ENCODE measurements at places on chromosomes 7 and 10.

- peak; percentile 62 for DNase-seq
Measured at GRCh38 chr7:37901236-37901827, 15.3 kb downstream of the SFRP4 start.

GRCh38 chr7:23863209-23863787 is 153.3 kb downstream of the STK31 start:
- DNase-seq, result peak; percentile 22

DNA sequence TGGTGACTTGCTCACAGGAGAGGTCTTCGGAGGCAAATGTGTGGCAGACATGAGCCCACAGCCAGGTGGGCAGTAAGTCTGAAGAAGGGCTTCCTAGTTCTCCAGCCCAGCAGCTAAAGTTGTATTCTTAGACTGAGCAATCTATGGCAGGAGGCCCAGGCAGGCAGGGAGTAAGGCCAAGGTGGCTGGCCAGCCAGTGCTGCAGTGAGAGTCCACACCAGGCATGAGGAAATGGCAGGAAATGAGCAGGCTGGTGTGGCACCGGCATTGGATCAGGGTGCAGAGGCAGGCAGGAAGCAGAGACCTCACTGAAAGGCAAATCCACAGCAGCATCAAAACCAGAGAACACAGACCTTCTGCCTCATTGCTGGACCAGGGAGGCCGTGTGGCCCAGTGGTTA is 84.6 kb upstream of the PDE1C start:
- DNase-seq, result peak; percentile 50

- DNase-seq, result no peak
Measured at GRCh38 chr7:139068544-139069399, 32.9 kb upstream of the ZC3HAV1L start.

GRCh38 chr7:28957064-28957750 is 923 bp downstream of the TRIL start:
- DNase-seq, result no peak

DNA sequence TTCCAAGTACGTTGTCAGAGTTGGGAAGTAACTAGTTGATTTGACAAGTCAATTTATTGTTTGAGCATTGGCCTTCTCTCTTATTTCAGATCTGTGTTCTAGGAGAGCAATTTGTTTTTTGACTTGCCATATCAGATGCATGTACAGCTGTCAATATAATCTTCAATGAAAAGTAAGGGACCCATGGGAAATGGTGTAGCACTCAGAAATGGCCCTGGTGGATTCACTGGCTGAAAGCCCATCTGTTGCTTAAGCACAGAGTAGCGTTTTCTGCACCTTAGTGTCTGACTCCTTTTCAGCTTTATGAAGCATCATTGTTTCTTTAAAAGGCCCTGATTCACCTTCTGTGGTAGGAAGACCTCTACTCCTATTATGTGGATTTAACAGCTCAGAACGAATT is 10.2 kb downstream of the GARS1 start:
- DNase-seq, result no peak

GRCh38 chr10:99329554-99330346 is 594 bp downstream of the CNNM1 start:
- DNase-seq, result peak; percentile 26

- no peak for DNase-seq
Measured at GRCh38 chr7:78383096-78383880, 584.7 kb downstream of the PHTF2 start.

GRCh38 chr10:95397747-95398146 is 106.9 kb upstream of the PDLIM1 start:
- DNase-seq, result no peak

GRCh38 chr7:127317447-127317961 is 64.8 kb upstream of the GRM8 start:
- no peak for DNase-seq

GRCh38 chr10:87733081-87733480 is 73.4 kb downstream of the PAPSS2 start:
- no peak for DNase-seq

DNA sequence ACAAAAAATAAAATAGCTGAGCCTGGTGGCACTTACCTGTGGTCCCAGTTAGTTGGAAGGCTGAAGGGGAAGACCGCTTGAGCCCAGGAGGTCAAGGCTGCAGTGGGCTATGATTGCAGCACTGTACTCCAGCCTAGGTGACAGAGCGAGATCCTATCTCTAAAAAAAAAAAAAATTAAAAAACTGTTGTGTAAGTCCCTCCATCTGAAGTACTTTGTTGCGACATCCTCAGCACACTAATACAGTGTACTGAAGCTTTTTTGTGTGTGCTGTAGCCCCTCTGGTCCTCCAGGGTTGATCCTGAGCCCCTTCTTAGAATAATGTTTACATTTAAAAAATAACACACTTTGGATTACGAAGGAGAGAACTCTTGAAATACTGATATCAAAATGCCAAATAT is 71.3 kb downstream of the PFKFB3 start:
- DNase-seq, result no peak

DNA sequence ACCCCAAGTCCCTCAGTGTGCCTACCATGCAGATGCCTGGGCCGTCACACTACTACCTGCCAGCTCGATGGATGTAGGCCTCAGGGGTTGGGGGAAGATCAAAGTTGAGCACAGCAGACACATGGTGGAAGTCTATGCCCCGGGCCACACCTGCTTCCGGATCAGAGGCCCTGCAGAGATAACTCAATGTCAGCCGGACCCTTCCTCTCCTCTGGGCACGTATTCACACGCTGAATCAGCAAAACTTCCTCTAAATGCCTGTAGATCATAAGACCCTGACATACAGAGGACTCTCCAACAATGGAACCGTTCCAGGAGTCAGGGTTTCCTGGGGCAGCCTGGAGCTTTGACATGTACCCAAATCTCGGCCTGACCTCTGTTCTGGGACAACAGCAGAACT is 3.7 kb downstream of the DDX56 start:
- DNase-seq, result no peak

- peak; percentile 60 for DNase-seq
Measured at GRCh38 chr7:39453743-39454355, 112.4 kb upstream of the YAE1 start.

DNA sequence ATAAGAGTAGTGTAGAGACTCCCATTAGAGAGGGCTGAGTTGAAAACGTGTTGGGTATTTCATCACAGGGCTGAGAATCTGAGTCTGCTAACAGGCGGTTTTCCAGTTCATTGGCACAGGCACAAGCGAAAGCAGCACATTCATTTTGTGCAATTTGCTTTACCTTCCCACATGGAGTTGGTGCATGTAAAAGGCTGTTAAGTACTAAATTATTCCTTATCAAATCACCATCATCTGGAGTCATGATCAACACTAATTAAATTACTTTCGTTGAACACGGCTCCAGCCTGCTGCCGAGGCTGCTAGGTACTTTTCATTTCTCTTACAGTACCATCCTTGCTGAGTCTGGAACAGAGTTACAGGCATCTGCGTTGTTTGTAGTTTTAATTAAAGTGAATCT is 43.8 kb downstream of the ETV1 start:
- peak; percentile 41 for DNase-seq

DNA sequence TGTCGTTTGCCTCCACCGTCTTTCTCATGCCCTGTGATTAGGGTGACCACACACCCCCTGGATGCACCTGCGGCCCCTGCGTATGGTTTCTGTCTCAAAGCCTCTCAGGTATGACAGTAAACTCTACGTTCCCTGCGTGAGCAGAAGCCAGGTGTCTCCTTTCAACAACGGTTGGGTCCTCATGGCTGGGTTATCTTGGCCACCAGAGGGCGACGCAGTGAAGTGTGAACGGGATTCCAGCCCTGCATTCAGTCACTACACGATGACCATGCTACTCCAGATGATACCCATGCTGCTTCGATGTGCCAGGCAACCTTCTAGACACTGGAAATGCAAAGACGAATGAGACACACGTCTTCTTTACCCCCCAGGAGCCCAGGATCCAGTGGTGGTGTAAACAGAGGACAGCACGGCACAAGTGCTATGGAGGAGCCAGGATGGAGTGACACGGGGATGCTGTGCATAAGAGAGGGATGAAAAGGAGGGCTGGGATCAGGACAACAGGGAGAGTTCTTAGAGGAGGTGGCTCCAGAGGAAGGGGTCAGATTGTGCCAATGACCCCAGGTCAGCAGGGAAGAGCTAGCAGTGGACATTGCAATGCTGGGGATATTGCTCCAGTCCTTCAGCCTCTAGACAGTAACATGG is 228.1 kb upstream of the PFKP start:
- peak; percentile 57 for DNase-seq

- DNase-seq, result no peak
Measured at GRCh38 chr10:126207313-126207771, 180.9 kb downstream of the ADAM12 start.

DNA sequence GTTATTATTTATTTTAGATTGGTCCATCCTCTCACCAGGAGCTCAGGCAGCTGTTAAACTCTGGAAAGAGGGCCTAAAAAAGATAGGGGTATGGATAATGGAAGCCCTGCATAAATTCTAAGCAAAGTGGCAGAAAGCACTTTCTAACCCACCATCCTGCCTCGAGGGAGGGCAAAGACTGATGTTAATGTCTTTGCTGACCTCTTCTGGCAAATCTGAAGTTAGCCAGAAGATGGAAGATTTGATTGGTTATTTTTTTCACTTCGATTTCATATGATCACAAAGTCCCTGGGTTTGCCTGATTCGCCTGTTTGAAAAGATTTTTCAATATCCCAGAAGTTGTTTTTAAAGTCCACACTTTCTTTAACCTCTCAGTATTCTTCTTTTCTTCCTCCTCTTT is 24.8 kb downstream of the OR9A2 start:
- DNase-seq, result peak; percentile 22

DNA sequence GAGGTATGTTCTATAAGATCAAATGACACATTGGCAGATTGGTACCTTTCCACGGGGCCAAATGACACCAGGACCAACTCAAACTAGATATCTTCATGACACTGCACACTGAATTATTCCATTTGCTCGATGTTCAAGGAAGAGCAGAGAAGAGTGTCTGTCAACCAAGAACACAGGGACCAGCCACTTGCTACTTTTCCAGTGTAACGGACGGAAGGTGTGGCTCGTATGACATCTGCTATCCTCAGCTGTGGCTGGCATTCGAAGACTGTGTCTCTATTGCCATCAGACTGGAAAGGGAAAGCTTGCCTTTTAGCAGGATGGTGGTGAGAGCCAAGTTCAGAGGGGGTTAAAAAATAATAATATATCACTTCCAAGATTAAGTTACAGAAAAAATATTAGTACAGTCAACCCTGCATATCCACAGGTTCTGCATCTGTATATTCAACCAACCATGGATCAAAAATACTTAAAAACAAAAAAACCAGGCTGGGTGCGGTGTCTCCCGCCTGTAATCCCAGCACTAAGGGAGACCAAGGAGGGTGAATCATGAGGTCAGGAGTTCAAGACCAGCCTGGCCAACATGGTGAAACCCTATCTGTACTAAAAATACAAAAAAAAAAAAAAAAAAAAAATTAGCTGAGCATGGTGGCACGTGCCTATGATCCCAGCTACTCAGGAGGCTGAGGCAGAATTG is 237.1 kb downstream of the PRPF18 start:
- DNase-seq, result no peak

- DNase-seq, result no peak
Measured at GRCh38 chr10:71999360-72000072, 35.3 kb downstream of the CHST3 start.

- DNase-seq, result no peak
Measured at GRCh38 chr7:156842317-156842716, 50.7 kb downstream of the LMBR1 start.

DNA sequence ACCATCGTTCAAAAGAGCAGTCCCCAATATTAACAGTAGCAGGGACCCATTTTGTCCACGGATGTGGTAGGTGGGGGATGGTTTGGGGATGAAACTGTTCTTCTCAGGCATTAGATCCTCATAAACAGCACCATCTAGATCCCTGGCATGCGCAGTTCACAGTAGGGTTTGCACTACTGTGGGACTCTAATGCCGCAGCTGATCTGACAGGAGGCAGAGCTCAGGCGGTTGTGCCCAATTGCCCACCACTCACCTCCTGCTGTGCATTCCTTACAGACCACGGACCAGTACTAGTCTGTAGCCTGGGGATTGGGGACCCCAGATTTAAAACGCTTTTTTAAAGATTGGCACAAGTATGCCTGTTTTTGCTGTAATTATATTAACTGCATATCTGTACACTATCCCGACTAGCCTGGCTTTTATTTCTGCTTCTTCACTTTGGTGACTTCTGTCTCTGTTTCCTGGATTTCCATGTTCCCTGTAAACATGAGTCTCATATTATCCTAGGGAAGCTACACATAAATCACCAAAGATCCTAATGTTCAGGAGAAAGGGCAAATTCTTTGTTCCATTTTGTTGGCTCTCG is 163.3 kb upstream of the AKR1E2 start:
- DNase-seq, result peak; percentile 82

- DNase-seq, result no peak
Measured at GRCh38 chr7:46432708-46433107, 511.6 kb upstream of the IGFBP3 start.

DNA sequence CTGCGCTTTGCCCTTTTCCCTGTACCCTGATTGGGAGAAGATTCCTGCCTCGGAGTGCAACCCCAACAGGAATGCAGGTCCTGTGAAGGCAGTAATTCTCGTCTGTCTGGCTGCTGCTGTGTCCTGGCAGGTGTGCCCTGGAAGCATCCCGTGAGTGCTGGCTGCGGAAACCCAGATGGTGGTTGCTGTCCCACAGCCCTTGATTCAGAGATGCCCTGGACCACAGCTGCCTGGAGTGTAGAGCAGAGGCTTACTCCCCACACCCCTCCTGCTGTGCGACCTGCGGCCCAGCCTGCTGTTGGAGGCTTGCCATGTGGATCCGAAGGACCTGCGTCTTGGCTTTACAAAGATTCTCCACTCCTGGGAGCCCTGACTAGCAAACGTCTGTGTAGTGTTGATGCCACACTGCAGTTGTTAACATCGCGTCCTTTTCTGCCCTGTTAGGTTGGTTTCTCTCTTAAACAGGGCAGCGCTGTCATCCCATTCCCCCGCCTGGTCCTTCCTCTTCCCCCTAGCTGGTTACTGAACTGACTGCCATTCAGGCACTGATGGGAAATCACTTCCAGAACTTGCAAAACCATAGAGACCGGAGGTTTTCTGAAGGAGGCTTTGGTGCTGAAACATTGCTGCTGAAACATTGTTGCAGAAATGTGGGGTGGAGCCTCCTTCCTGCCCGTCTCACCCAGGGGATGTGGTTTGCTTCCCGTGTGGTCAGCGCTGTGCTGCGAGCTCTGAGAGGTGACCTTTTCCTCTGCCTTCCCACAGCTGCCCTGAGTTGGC is 53.3 kb downstream of the DNAJB6 start:
- peak; percentile 29 for DNase-seq

GRCh38 chr7:157359581-157359980 is 22.8 kb downstream of the DNAJB6 start:
- no peak for DNase-seq

DNA sequence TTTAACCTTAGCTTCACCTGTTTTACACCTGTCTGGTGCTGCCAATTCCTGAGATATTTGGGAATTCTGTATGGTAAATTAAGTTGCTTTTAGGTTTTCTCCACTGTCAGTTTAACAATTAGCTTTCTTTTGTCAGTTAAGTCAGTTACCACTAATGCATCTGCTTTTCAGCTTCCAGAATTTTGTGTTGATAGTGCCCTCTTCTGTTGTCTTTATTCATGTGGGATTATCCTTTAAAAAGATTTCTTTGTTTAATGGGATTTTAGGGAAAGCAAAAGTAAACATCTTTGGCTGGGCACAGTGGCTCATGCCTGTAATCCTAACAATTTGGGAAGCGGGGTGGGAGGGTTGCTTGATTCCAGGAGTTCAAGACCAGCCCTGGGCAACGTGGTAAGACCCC is 8.1 kb downstream of the TFAM start:
- no peak for DNase-seq

- DNase-seq, result no peak
Measured at GRCh38 chr7:154836021-154836448, 166.9 kb downstream of the PAXIP1 start.

Measured in kidney tubule cell (primary cell).